ENCODE measurements at places on chromosomes 16 and 17.

DNA sequence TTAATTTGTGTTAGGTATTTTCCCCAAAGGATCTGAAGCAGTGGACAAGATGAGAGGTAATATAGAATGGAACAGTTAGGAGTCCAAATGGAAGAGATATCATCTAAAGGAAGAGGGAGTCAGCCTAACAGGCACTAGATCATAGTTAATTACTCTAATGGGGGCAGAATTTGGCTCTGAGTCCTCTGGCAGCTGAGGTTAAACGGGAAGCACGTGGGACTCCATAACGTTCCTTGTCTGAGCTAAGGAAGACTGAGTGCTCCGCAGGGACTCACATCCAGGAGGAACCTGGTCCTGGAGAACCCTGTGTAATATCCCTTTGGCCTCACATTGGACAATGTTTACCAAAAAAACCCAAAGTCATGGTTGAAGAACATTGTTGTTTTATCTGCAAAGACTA lies 46.6 kb upstream of the TEX2 start:
- DNase-seq = no peak

GRCh38 chr17:74477411-74477810 lies 11.0 kb downstream of the CD300A start:
- no peak for DNase-seq

DNA sequence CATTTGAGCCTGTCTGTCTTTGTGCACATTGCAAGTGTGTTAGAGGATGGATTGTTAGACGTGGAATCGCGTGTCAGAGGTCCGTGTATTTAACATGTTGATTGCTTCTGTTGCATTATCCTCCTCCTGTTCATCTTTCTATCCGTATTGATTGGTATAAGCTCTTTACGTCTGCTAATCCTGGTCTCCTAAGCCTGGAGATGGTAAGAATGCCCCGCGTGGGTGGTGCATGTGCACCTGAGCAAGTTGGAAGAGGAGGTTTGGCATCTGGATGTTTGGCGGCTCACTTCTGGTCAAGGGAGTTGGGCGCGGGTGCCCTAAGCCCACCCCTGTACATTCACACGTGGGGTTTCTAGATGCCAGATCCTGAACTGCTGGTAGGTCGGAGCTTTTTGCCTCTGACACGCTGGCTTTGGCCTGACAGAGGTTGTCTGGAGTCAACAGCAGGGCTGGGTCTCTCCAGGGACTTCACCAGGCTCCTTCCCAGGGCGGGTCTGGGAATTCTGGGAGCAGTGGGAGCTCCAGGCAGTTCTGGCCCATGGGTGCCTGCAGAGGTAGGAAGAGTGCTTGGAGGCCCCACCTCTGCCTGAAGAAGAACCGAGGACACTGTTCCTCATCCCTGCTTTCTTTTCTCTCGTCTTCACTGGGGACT lies 107.3 kb downstream of the OR1D5 start:
- DNase-seq = no peak

GRCh38 chr17:60390186-60390585 lies 1.7 kb downstream of the USP32 start:
- DNase-seq = no peak

- DNase-seq = no peak
Measured at GRCh38 chr16:28917095-28917494, 7.9 kb downstream of the RABEP2 start.

DNA sequence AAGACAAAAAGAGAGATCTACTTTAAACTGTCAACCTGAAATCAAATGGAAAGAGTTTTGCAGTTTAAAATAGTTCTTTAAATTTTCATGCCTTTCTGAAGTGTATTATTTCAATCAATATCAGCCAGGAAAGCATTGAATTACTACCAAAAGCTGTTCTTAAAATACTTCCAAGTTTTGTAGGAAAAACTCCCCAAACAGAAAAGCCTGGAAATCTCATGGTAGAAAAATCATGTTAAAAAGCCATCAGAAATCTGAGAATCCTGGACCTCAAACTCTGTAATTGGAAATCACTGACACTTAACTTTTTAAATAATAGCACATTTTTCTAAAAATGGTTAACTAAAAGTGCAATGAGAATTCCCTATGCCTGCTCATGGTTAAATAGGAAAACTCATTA lies 63.3 kb upstream of the CNTNAP4 start:
- DNase-seq = no peak

DNA sequence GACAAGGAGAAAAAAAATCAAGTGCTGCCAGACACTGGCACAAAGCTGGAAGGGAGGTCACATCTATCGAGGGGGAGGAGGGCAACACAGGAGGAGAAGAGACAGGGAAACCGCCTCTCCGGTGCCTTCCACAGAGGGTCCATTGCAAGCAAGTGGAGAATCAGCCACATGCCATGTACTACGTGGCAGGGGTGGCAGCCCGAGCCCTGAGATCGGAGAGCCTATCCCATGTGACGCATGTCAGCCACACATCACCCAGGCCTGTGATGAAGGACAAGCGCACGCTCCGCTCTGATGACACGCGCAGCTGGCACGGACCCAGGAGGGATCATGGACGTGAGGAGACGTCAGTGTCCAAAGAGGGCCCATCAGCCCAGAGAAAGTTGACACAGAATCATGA lies 30.1 kb downstream of the ADCY9 start:
- no peak for DNase-seq

GRCh38 chr16:9039210-9039609 lies 52.2 kb upstream of the HAPSTR1 start:
- DNase-seq = no peak

DNA sequence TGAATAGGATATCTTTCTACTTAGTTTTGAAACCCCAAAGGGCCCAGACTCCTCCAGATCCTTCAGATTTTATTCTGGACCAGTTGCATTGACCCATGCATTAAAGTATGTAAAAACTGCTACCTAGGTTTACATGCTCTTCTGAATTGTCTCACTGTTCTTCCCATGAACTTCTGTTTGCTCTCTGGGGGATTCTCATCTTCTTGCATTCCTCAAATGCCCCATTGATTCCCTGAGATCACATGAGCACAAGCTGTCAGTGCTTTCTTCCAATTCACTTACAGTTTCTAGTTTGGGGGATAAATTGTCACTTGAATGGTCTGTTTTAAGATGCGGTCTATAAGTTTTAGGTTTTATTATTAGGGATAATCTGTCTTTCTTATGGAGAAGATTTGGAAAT lies 188.9 kb upstream of the KIF2B start:
- no peak for DNase-seq

GRCh38 chr16:29975811-29976511 lies 2.3 kb downstream of the TAOK2 start:
- DNase-seq = no peak

- no peak for DNase-seq
Measured at GRCh38 chr17:77502626-77503292, 362.0 kb downstream of the SEC14L1 start.

DNA sequence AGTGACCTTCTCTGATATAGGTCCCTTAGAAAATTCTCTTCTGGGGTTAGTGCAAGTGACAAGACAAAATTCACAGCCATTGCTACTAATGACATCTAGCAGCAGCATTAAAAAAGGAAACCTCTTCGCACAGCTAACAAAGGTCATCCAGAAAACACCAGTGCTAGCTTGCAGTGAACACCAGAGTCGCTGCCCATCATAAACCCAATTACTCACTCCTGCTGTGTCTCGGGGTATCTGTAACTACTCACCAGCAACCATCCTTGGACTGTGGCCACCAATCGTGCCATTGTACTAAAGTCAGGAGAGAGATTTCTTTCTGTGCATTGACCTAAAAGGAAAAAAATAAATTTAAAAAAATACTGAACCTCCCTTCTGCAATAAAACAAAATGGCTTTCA lies 1494.7 kb upstream of the CDH8 start:
- DNase-seq = no peak

- DNase-seq = no peak
Measured at GRCh38 chr16:74651841-74652240, 14.8 kb downstream of the RFWD3 start.

Data from HCT116 (cell line).